ENCODE measurements at places on chromosomes 7 and 10. TPM values are rescaled to one million over a fixed set of nuclear protein-coding genes. Genes with fewer than 3 reads are reported as not detected.

DNA sequence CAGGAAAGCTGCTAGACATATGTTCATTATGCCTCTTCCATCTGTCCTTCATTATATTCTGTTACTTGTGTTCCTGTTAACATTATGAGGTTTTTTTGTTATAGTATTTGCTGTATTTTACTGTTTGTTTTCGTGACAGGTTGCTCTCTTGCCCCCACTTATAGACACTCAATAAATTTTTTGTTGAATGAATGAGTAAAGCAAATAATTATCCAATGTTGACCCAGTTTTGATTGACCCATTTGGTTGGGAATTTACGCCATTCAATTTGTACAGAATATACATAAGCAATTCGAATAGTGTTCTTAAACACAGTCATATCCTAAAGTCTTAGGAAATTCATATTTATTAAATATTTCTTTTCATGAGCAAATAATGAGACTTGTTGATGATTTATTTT lies 11.8 kb downstream of the CCSER2 start:
- DNase-seq = no peak

GRCh38 chr7:110568932-110569331 lies 522.0 kb upstream of the LRRN3 start:
- DNase-seq = peak; percentile 25

- DNase-seq = no peak
These were observed 6.8 kb upstream of the TAS2R60 start for GRCh38 chr7:143436325-143436946.

DNA sequence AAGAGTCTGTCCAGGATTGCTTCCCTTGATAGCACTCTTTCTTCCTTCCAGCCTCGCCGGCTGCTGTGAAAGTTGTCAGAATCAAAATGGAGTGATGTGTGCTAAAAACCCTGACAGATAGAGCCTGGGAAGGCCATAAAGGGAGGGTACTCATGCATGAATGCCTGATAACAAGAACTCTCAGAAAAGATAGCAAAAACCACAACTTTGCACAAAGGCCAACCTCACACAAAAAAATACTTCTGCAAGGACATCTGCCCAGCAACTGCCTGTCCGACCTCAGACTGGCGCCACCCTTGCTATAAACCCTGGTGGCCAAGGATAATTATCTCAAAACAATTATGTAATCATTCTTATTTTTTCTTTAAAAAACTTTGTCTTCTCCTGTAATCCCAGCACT lies 133.2 kb upstream of the SVIL start:
- no peak for DNase-seq

DNA sequence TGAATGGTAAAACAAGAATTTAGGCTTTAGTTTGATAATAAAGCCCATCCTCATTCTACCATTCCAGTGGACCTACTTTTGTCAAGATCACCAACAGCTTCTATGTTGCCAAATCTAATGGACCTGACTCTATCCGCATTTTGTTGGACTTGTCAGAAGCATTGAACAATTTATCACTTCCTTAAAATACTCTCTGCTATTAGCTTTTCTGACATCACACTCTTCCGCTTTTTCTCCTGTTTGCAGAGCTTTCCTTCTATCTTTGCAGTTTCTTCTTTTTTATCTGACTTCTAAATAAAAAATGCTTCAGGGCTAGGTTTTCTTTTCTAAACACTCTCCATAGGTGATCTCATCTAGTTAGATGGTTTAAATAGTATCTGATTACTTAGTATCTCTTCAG lies 42.7 kb upstream of the SMIM30 start:
- DNase-seq = no peak

DNA sequence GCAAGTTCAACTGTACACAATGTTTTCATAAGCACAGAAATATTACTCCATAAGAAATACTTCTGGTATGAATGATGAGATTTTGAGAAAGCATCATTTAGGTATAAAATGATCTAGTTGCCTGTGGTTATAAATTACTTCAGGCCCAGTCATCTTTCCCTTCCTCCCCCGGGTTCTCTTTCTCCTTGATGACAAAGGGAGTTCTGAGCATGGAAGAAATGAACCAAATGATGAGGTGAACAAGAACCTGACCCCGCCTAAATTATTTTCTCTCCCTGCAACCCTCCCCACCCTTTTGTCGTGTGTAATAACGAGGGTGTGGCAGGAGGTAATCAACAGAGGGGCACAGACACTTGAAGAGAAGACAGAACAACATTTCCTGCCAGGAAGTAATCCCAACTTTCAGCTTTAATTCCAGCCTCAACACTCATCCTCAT lies 319.6 kb upstream of the SP8 start:
- DNase-seq = no peak

GRCh38 chr7:148521271-148521670 lies 69.3 kb upstream of the C7orf33 start:
- DNase-seq = no peak

DNA sequence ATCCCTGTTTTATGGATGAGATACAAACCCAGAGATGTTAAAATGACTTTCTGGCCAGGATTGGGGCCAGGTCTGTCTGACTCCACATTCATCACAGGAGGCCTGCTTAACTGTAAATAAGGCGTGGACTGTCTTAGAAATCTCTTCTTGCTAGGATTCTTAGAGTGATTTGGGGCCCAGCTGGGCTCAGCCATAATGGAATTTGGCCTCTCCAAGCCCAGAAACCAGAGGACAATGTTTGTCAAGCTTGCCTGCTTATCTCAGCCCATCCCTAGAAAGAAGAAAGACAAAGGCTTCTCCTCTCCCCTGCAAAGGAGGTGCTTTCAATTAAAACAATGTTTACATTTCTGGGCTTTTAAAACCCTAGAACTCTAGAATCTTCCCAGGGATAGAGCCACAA lies 2.9 kb downstream of the HABP2 start:
- no peak for DNase-seq

- peak; percentile 99 for DNase-seq
These were observed 185.0 kb upstream of the TMEM196 start for GRCh38 chr7:19958309-19958896.

- DNase-seq = no peak
These were observed 472.4 kb downstream of the TFEC start for GRCh38 chr7:115558161-115558560.

DNA sequence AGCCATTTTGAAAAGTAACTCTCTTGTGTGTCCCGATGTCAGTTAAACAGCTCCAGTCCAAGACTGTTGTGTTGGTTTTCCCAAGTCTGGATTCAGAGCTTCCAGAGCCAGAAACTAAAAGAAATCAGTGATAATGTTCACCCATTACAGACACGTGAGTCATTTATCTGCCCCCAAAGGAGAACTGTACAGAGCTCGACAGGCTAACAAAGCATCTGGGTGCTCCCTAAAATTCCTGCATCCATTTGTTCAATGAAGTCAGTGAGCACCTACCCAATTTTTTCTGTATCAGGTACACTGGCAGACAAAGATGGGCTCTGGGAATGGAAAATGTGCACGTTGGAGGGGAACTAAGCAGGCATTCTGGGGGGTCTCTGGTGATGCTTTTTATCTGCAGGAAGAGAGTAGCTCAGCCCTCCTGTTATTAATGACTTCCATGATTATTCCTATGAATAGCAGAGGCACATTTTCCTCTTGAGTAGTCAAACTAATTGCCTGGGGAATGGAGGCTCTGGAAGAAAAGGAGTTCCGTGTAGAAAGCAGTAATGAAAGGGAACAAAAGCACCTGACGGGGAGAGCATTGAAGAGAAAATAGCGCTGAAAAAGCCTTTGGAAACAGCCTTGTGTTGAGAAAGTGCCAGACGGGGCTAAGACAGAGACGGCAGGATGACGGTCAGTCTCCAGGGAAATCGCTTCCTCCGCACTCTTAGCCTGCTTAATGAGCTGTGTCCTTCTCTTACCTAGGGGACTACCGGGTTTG lies 75.3 kb downstream of the GAD2 start:
- no peak for DNase-seq

DNA sequence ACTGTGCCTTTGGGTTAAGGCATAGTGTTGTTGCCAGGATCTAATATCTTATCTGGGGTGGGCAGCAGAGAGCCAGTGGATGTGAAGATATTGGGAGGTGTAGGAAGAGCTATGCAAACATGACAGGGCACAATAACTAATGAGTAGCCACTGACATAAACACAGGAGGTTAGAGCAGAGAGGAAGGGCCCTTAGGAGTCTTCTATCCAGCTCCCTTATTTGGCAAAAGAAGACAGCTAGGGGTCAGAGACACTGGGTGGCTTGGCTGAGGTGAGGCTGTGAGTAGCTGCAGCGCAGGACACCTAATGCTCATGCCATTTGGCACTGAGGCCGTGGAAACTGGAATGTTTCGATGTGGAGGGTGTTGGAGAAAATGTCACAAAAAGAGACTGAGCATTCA lies 176.3 kb upstream of the TCF7L2 start:
- no peak for DNase-seq

- no peak for DNase-seq
These were observed 444.7 kb downstream of the TCERG1L start for GRCh38 chr10:130866857-130867256.

DNA sequence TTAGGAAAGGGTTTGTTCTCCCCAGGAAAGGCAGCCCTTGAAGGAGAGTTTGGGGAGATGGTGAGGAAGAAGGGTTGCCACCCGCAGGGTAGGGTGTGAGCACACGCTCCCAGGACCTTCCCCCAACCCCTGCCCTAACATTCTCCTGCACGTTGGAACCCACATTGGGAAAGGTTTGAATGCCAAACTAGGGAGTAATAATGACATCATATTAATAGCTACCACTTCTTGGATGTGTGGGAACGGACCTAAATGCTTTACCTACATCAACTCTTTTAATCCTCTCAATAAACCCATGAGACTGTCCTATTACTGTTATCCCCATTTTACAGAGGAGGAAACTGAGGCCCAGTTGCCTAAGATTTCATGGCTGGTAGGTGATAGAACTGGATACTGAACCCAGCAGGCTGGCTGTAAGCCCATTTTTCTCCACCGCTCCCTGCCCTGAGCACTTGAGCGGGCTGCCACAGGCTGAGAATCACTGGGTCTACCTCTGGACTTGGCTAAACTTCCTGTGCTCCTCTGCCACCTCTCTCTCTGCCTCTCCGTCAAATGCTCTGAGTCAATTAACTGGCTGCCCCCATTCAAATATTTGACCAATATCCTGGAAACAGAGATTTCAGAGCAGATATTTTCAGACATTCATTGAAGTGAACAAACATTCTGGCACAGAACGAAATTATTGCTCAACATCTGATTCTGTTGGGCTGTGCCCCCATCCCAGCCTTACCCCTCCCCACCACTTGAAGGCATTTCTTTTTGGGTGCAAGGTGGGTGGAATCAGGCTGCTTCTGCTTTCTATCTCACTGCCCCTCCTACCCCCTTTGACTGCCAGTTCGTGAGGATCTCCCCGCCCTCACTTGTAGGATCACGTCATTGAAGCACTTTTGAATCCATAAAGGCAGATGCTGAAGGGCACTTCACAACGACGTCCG lies 129.7 kb downstream of the C10orf105 start:
- no peak for DNase-seq

DNA sequence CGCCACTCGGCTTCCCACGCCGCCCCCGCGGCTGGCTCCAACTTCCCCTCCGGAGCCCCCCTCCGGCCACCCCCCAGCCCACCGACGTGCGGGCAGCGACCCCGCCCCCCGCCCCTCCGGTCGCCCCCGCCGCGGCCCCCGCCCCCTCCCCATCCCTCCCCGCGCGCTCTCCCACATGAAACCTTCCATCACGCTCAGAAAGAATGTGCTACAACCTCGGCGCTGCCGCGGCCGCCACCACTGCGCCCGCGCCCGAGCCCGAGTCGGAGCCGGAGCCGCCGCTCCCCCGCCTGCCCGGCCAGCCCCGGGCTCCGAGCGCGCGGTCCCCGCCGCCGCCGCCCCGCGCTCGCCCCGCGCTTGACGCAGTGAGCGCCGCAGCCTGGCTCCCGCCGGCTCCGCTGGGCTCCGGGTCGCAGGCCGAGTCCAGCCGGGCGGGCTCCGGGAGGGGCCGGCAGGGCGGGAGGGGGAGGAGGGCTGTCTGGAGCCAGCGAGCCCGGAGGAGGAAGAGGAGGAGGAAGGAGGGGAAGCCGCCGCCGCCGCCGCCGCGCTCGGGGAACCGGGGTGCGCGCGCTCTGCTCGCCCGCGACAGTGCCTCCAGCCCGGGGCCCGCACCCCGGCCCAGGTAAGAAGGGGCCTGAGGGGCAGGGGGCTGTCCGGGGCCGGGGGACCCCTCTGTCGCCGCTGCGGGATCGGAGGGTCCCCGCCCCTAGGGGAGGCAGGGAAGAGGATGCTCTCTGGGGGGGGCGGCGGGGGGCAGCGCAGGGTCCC lies 4.3 kb upstream of the ELFN1 start:
- DNase-seq = no peak

GRCh38 chr7:153588586-153588985 lies 463.6 kb upstream of the DPP6 start:
- DNase-seq = no peak

GRCh38 chr7:132434041-132434440 lies 142.2 kb downstream of the PLXNA4 start:
- DNase-seq = no peak

DNA sequence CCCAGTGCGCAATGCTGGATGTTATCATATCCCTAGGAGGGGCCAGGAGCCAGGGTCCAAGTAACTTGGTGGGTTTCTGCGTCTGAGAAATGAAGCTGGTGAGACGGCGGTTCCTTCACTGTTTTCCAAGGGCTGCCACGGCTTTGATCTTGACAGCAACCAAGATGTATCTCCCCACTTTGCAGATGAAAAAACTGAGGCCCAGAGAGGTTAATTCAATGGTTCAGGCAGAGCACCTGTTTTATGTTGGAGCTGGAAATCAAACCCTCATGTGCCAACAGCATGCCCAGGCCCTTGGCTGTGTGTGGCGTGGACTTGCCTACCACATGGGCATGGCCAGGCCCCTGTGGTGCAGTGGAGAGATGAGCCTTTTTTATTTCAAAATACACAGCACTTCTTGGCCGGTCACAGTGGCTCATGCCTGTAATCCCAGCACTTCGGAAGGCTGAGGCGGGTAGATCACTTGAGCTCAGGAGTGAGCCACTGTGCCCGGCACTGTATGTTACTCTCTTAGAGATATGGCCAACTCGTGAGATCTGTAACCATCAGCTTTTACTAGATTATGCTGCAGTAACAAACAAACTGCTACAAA lies 225.2 kb upstream of the SH2B2 start:
- DNase-seq = no peak

DNA sequence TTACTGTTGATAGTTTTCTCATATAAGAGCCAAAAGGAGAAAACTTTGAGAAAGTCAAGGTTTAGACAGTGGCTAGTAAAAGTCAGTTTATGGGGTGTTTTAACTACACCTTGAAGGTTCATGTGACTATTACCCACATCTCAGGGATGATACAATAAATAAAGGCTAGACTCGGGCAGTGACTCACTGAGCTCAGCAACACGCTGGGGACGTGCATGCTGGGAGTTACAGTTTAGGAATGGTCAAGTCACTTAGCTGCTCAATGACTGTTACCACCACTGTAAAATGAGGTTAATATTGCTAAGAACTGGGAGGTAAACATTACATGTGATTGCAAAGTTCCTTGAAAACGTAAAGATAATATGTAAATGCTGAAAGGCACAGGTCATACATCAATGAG lies 1254.4 kb upstream of the PHF14 start:
- DNase-seq = no peak

- no peak for DNase-seq
These were observed 7.5 kb downstream of the MTG1 start for GRCh38 chr10:133401500-133401899.

GRCh38 chr10:80356989-80357850 lies 639 bp downstream of the DYDC2 start:
- no peak for DNase-seq

GRCh38 chr7:48049850-48050249 lies 14.5 kb downstream of the C7orf57 start:
- no peak for DNase-seq

SLC16A9 gene
- total RNA-seq = 5.7 TPM

ANKRD1 gene
- 8.2 TPM for total RNA-seq

SLC13A1 gene
- not detected for total RNA-seq

LRIT1 gene
- total RNA-seq = not detected

UBTD1 gene
- total RNA-seq = 3.8 TPM

GFRA1 gene
- total RNA-seq = 0.92 TPM

ZNF239 gene
- 11.5 TPM for total RNA-seq

PIK3AP1 gene
- total RNA-seq = 1.3 TPM

All from NCI-H460 (cell line).